H9 (cell line): ENCODE measurements at places on chromosomes 11 and 22. TPM values are rescaled to one million over a fixed set of nuclear protein-coding genes. Genes with fewer than 3 reads are reported as not detected.

DNA sequence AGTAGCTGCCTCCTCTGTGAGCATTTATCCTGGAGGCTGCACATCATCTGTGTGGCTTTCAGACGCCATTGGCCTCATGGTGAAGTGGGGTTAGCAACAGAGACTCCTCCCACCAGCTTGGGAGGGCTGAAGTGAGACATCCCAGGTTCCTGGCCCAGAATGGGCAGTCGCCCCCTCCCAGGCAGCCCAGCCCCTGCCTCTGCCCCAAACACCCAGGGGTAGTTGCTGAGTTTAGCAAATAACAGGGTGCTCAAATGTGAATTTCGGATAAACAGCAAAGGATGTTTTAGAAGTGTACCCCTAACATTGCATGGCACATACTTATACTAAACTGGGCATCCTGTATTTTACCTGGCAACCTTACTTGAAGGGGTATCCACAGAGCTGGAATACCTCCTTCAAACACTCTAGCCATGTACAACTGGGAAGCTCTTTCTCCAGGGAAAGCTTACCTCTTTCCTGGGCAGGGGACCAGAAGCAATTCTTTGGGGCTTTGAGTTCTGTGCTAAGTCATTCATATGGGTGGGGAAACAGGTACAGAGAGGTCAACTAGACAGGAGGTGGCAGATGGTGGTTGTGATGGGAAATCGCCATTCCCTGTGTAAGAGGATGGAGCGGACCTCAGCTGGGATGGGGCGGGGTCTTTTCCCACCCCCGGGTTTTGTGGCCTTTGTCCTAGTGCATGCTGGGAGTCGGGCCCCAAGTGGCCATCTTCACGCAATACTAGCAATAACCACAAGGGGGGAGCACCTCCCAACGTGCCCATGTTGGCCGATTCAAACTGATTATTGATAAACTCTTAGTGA is 19.3 kb downstream of the MTFP1 start:
- H3K36me3 ChIP-seq = no peaks in the 10 kb centered on the region
- H3K4me3 ChIP-seq = peak overlapping the region; percentile 59
- H3K4me1 ChIP-seq = no peaks in the 10 kb centered on the region
- no peak overlapping the region for H3K27ac ChIP-seq

GRCh38 chr22:35896111-35896705 is 132.4 kb downstream of the RBFOX2 start:
- H3K27me3 ChIP-seq = no peaks in the 10 kb centered on the region
- H3K4me1 ChIP-seq = peaks cover 10% of the 10 kb centered on the region; the same call in 1 of the 2 replicates
- H3K36me3 ChIP-seq = no peaks in the 10 kb centered on the region
- no peak overlapping the region for H3K4me3 ChIP-seq

- no peaks in the 10 kb centered on the region for H3K27me3 ChIP-seq
- no peak for DNase-seq
- no peak overlapping the region for H3K27ac ChIP-seq
These were observed 1.4 kb downstream of the TNKS1BP1 start for GRCh38 chr11:57323167-57323854.

The SLC22A8 gene
- total RNA-seq = not detected in 2 replicates
